WTC11 (cell line): ENCODE measurements at places on chromosomes 6 and 20.
A peak's percentile ranks its signal among the peaks of the same experiment; 100 is the strongest.

DNA sequence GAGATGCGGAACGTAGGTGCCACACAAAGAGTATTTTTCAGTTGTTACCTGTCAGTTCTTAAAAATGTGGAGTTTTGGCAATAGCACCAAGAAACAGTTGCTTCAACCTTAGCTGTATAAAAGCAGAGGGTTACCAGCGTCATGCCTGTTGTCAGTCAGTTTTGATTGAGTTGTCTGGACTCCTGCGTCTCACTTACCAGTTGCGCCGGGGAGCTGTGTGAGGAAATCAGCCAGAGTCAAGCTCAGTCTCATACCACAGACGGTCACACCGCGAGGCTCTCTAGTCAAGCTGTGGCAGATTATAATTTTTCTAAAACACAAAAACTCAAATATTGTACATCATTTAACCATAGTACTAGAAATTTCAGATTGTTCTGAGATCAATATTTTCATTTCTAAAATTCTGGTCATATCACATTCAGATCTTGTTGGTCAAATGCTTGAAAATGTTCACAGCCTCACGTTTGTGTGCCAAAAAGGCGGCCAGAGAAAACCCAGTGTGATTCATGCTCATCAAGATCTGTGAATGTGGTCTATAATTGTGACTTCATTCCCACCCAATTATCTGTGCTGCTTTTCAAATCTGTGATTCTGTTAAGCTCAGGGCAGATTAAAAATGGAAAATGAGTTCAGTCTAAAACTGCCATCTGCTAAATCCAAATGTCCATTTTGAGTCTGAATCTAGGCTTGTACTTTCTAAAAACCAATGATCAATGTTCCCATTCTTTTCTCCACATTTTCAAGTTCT lies 37.5 kb downstream of the SASH1 start:
- DNase-seq: no peak

- no peak for DNase-seq
Observed at GRCh38 chr20:4601630-4602296, 119.9 kb upstream of the PRND start.

GRCh38 chr20:42391807-42392206 lies 773.6 kb upstream of the CHD6 start:
- peak; percentile 17 for DNase-seq

DNA sequence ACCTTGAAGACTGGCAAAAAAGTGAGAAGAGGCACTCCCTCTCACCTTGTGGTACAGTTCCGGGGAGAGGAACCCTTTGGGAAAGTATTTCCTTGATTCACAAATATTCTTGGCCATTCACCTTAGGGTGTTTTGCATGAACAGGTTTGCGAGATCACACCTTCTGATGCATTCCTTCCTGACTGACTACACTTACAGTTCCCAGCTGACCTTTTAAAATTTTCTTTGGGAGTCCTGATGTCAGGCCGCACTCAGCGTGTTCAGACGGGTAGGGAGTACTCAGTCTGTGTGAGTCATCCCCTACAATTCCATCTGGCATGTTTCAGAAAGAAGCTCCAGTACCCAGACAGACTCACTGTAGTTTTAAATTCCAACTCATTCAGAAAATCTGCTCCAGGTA lies 1.7 kb downstream of the ADGRF4 start:
- no peak for DNase-seq

GRCh38 chr6:1129131-1129530 lies 182.8 kb upstream of the FOXQ1 start:
- DNase-seq: no peak

DNA sequence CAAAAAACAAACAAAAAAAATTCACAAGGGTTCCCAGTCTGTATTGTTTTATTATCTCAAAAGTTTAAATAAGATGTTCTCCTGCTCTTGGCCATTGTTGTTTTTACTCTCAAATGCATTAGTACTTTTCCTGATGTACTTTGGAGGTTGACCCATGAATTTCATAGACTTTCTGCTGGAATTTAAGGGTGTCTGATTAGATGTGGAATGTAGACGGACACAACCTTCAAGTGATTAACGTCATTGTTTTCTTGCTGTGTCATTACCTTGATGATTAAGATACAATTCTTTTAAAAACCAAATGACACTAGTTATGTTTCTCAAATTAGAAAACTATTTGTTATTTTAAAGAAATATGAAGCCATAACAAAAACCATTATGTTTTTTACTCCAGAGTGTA lies 421.4 kb upstream of the RUNX2 start:
- DNase-seq: no peak

- DNase-seq: no peak
Observed at GRCh38 chr20:10447028-10447427, 11.9 kb downstream of the SLX4IP start.

DNA sequence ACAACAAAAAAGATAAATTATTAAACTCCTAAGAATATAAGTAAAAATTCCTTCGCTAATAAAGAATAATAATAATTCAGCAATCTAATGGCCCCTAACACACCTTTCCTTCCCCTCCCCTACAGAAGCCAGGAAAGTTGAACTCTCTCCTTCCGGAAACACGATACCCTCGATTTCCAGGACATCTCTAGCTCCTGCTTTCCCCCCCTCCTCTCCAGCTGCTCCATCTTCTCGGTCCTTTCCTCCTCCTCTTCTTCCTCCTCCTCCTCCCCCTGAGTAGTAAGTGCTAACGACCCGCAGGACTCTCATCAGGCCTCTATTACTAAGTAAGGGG lies 603 bp downstream of the TASP1 start:
- DNase-seq: no peak

DNA sequence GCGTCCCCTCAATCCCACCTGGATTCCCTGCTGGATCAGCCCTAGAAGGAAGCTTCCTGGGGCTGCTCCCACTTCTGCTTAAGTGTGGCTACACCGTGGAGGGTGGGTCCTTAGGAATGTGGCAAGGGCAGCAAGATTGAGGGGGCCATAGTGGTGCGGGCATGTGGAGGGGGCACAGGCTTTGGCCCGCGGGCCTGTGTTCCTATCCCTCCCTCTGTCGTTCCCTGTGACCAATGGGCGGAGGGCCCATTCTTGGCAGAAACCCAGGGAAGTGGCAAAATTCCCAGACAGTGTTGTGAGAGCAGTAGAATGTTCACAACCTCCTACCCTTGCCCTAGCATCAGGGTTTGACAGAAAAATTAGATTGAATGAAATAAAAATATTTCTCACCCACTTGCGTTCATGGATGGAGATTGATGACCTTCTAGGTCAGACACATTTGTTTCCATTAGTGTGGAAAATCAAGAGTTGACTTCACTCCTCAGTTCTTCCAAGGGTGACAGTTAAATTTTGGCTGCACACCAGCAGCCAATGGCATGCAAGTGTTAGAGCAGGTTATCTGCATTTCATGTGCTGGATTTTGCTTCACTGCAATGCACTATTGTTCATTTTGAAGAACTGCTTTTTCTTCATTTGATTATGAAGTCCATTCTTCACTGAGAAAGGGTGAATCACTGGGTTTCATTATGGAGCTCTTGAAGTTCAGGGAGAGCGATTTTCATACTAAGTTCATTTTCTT lies 49.3 kb upstream of the AHI1 start:
- DNase-seq: no peak

GRCh38 chr6:141307309-141307998 lies 825.3 kb upstream of the GJE1 start:
- no peak for DNase-seq

GRCh38 chr20:37356387-37356786 lies 10.4 kb downstream of the SRC start:
- no peak for DNase-seq

DNA sequence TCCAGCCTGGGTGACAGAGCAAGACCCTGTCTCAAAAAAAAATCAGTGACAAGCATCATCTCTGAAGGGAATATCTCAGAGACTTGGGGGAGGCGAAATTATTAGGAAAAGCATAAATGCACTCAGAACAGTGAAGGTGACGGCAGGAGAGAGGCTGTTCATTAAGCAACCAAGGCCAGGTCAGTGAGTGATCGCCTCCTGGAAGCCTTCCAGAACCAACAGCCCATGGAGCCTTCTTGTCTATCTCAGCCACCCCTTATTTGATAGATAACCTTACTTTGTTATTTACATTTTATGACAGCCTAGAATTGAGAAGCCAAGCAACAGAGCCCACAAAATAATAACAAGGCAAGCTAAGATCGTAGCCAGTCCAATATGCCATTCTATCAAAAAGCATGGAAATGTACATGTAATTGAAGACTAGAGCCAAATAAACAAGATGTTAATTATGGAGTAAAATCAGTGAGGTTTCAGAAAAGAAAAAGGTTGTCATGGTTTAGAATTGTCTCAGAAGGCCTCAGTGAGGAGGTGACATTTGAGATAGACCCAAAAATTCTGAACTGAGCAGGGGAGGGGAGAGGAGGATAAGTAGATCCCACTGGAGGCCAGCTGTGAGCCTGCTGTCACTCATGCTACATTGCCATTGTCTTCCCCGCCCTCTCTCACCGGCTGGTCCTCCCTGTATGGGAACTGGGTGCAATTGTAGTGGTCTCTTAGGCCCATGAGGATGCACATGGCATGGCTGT lies 17.8 kb downstream of the BNIP5 start:
- no peak for DNase-seq

DNA sequence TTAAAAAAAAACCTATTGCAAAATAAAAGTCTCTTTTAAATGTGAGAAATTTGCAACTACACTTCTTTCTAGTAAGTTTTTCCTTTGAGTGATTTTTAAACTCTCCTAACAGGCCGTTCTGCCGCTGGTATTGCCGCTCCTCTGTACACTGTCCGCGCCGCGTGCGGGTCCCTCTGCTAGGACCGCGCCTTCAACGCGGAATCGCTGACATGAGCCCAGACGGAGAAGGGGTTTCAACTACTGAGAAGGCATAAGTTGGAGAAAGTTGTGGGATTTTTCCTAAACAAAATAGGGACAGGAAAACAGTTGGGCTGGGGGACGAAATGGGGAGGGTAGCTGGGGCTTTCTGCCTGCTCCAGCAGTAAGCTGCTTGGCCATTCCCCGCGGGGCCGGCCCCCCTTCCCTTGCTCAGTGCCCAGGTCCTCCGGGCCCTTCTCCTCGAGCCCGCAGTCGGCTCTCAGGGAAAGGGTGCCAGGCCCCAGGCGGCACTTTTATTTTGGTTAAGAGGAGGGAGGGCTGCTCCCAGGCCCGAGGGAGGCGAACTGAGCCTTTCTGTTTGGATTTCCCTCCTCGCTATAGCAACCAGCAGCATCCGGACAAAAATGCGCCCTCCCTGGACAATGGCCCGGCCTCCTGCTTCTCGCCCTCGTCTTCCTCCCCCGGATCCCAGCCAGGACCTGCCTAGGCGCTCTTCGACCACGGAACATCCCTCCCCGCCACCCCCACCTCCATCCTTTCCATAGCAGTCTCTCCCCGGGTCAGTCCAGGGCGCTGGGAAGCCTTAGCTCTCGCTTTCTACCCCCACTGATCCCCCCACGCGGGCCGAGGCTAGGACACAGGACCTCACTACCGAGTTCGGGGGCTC lies 6.8 kb upstream of the POU3F2 start:
- DNase-seq: peak; percentile 62

- DNase-seq: peak; percentile 83
Observed at GRCh38 chr6:21665392-21666200, 72.0 kb downstream of the SOX4 start.

- DNase-seq: no peak
Observed at GRCh38 chr6:25053875-25054371, 118.2 kb upstream of the RIPOR2 start.

DNA sequence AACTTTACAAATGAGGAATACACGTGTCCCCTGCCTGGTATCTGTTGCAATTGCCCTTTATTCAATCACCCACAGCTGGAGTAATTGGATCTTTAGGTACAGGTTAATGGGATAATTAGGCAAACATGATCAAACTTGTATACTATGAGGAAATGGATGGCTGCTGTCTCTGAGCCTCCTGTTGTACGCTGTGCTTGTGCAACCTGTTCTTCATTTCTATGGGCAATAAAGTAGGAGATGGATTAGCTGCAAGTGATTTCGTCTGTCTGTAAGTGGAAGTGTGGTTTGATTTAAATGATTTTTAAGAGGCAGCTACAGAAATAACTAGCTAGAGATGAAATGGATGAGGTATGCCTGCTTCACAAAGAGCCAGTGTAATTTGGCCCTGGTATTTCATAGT lies 474.1 kb downstream of the RNF144B start:
- DNase-seq: no peak

DNA sequence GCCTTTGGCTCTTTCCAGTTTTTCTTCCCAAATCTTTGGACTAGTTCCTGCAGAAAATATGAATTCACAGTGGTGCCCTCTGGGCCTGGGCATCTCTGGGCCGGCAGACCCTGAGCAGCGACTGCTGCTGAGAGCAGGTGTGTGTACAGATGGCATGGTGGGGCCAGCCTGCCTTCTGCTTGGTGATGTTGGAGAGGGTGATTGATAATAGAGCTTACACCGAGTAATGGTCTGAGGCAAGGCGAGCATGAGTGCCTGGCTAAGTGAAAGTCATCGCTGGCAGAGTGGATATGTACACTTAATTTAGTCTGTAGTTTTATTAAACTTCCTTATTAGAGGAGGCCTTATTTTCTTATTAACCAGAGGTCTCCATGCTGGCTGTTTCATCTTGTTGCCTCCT lies 156.9 kb downstream of the CDKAL1 start:
- DNase-seq: no peak

- DNase-seq: no peak
Observed at GRCh38 chr6:29946223-29947076, 4.1 kb downstream of the HLA-A start.

GRCh38 chr6:128491610-128492206 lies 28.7 kb downstream of the PTPRK start:
- no peak for DNase-seq

DNA sequence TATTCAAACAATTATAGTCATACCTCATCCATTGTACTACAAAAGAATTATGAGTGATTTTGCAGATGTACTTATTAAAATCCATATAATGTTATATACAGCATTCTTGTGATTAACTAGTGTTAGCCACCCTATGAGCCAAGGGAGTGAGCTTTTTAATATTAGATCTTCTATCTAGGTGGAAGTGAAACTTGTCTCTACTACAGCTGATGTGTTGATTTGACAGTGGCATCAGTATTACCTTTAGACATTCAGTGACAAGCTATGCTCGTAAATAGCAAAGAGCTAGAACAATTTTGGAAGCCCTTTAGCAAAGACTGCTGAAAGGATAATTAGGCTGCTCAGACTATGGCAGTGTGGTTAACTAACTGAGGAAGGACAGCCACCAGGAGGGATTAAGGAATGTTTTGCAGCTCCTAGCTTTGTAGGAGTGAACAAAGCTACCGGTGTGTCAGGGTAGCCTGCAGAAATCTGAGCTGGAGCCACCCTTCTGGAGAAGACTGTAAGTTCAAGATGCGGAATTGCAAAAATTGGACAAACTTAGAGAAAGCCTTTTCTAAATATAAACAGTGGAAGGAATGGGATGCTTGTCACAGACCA lies 73.7 kb downstream of the AFG1L start:
- no peak for DNase-seq
